ENCODE measurements at places on chromosomes 1 and 21.
A peak's percentile ranks its signal among the peaks of the same experiment; 100 is the strongest.

GRCh38 chr1:170071378-170071777 lies 3.1 kb downstream of the KIFAP3 start:
- DNase-seq: no peak

DNA sequence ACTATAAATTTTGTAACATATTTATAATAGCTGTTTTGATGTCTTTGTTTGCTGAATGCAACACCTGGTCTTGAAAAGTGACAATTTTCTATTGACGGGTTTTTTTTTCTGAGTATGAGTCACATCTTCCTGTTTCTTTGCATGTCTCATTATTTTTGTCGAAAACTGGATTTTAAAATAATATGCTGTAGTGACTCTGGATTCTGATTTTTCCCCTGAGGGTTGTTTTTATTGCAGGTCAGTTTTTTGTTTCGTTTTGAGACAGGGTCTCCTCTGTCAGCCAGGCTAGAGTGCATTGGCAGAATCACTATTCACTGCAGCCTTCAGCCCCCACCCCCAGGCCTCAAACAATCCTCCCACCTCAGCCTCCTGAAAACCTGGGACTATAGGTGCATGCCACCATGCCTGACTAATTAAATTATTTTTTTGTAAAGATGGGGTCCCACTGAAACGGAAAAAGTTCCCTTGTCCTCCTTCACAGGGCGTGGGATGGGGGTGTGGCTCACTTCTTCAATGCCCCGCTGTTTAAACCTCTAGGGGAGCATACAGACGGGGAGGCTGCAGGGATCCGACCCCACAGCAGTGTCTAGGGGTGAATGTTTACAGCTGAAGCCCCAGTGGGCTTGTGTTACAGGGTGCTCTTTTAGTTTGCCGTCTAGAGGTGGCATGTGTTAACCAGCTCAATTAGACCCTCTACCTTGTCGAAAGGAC lies 11.3 kb upstream of the PPIE start:
- DNase-seq: no peak

- peak; percentile 21 for DNase-seq
Observed at GRCh38 chr1:204685236-204686006, at the start of gene LRRN2. Gene LRRN2 (minus strand): TSS chr1:204685738. CDS start chr1:204619992, 65,746 bp downstream.

DNA sequence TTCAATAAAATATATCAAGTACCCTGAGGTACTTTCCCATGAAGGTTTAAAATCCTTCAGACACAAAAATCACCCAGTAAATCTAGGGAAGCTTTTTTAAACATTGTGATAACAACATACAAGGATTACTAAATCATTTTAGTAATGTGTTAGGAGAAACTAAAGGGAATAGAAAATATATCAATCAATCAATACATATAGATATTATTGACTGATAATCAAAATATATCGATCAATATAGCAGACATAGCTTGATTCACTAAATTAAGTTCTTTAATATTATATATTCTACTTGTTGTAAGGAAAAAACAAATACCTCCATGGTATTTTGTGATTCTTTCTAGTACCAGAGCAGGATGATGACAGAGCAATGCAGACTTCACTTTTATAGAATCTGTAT lies 35.2 kb downstream of the MAP3K21 start:
- no peak for DNase-seq

DNA sequence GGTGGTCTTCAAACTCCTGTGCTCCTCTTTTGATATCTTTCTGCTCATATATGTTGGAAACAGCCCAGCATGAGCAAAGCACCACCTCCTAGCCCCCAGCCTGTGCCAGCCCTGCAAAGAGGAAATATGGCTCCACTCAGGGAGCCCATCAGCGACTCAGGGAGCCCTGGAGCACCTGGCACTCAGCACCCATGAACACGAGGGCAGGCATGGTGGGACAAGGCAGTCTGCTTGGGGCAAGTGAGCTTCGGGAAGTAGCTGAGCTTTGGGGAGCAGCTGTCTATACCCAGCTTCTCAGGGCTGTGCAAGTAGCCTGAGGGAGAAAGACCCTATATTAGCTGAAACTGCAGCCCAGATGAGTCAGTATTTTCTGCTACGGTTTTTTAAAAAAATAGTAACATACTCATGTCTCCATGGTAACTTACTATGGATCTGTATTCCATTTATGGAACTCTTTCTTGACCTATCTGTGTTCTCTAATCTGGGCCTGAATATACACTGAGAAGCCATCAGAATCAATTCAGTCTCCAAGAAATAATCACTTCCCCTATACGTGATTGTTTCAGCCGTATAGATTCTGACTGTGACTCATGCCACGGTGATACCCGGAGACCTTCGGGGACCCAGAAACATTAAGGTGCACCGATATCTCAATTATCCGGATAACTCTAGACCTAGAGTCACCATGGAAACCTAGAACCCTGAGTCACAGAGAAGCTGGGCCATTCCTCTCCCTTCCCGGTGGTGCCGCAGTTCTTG lies 1.5 kb upstream of the ETS2 start:
- no peak for DNase-seq

GRCh38 chr1:39205781-39206464 lies 1.4 kb downstream of the MACF1 start:
- no peak for DNase-seq

GRCh38 chr1:226661271-226661670 lies 77.8 kb downstream of the ITPKB start:
- no peak for DNase-seq

GRCh38 chr1:85200463-85201339 lies at the start of gene SYDE2:
Gene SYDE2 (minus strand): TSS chr1:85201016. CDS start chr1:85200996, 20 bp downstream.
- peak; percentile 92 for DNase-seq

DNA sequence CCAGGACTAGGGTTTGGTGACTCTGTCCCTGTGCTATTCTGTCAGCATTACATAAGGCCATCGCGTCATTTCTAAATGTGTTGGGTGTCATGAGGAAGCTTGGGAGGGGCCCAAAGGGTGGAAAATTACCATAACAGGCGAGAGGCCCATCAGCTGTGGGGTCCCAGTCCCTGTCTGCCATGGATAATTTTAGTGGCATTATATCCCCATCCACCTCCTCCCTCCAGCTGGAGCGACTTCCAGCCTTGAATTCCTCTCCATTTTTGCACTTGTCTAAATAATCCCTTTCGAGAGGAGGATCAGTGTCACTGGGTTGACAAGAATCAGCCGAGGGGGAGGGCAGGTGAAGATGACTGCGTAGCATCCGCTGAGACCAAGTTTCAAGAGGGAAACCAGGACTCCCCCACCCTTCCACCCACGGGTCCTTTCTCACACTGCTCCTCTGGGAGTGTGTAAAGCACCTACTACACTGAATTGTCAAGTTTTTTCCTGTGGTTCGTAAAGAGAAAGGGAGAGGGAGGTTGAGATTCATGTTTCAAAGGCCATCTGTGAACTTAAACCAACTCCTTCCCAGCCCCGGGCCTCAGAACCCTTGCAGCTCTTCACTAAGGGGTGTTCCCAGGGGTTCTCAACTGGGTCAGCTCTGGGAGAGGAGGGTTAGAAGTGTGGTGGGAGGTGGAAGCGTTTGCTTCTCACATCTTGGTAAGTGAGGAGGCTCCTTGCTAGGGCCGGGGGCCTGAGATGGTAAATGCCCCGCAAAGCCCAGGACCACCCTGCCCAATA lies 29.2 kb downstream of the VASH2 start:
- no peak for DNase-seq

- no peak for DNase-seq
Observed at GRCh38 chr1:4624141-4624715, 30.2 kb upstream of the AJAP1 start.

GRCh38 chr1:111633736-111634247 lies 14.2 kb downstream of the RAP1A start:
- DNase-seq: no peak

DNA sequence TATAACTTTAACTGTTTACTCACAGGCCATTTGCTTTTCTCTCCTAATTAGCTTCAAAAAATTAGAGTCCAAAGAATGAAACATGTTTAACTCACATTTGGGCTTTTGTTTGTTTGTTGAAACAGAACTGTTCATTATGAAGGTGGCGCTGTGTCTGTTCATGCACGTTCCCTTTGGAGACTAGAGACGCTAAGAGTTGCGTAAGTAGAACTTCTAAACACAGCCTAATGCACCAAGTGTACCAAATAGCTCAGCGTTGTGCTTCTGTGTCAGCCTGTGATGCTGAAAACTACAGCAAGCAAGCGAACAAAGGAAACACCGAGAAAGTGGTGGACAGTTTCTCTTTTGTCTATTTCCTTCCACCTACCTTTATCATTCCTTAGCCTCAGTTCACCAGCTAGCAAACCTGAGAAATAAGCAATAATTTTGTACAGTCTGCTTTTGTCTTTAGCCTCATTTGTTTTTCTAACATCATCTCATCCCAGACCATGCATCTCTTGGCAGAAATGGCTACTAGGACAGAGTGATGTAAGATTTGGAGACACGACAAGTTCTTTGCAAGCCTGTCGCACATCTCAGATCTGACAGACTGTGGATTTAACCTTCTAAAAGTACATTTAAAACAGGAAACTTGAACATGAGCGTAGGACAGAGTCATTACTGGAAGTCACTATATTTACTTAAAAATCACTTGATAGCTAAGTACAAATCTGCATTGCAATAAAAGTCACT lies 375.1 kb downstream of the RYR2 start:
- DNase-seq: no peak

DNA sequence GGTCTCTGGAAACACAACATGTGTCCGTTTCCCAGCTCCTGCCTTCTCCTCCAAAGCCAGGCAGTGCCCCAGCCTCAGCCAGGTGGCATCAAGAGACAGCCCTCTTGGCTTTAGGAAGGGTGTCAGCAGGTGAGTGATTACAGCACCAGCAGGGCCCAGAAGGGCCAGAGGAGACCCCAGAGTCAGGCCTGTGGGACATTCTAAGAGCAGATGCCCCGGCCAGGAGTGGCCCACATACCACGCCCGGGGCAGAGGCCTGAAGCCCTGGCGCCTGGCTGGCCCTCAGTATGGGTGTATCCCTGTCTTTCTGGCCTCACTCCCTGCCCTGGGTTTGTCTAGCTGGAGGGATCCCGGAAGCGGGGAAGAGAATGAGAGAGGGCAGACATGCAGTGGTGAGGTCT lies 109.2 kb downstream of the CASZ1 start:
- peak; percentile 73 for DNase-seq

- peak; percentile 4 for DNase-seq
Observed at GRCh38 chr1:7390604-7391000, 380.5 kb upstream of the VAMP3 start.

GRCh38 chr21:45634511-45635183 lies 8.9 kb upstream of the PCBP3 start:
- DNase-seq: no peak

- DNase-seq: no peak
Observed at GRCh38 chr21:36450511-36450910, 29.4 kb downstream of the CLDN14 start.

DNA sequence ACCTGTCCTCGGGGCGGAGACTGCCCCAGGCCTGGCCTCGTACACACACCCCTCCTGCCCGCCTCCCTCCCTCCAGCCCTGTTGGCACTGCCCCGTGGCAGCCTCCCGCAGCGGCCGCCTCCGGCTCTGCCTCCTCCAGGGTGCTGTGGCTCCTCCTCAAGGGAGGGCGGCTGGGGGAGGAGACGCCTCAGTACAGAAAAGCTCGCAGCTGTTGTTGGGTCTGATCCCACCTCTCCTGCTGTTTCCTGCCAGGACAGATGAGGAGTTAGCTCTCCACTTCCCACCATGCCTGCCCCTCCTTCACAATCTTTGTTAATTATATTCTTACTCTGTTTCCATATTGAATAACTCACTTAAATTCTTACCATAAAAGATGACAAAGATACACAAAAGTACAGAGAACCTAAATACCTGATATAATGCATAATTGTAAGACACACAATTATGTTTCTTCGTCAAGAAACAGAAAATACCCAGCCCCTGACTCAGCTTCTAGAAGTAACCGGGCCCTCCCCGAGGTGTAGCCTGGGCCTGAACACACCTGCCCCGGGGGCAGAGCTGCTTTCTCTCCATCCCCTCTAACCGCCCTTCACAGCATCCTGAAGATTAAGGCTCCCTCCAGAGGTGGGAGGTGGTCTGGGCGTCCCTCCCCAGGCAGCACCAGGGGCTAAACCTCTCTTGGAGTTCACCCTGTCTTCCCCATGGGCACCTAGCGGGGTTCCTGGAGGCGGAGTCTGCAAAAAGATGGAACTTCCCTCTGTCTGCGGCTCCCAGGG lies 30.6 kb upstream of the COL6A1 start:
- peak; percentile 84 for DNase-seq

GRCh38 chr1:78468521-78468920 lies 22.3 kb upstream of the PTGFR start:
- DNase-seq: no peak

- no peak for DNase-seq
Observed at GRCh38 chr1:14265495-14265894, 333.0 kb upstream of the KAZN start.

GRCh38 chr1:155990005-155990739 lies 11.8 kb upstream of the ARHGEF2 start:
- DNase-seq: no peak

GRCh38 chr1:189658381-189658780 lies 819.3 kb downstream of the BRINP3 start:
- no peak for DNase-seq

DNA sequence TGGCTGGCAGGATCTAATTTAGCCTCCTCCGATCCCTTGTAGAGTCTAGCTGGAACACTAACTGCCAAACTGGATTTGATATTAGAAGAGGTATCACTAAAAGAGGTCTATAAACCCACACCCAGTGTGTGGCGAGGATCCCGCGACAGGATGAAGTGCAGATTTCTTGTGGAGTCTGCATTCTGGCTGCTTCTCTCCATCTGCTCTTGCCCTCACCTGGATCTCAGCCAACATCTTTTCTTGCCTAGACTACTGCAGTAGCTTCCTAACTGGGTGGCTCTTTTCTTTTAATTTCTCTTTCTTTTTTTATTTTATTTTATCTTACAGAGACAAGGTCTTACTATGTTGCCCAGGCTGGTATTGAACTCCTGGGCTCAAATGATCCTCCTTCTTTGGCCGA lies 48.9 kb upstream of the CAPZB start:
- no peak for DNase-seq

GRCh38 chr21:41142051-41142795 lies 25.7 kb upstream of the BACE2 start:
- no peak for DNase-seq

GRCh38 chr1:159370855-159371254 lies 61.1 kb upstream of the OR10J4 start:
- no peak for DNase-seq

DNA sequence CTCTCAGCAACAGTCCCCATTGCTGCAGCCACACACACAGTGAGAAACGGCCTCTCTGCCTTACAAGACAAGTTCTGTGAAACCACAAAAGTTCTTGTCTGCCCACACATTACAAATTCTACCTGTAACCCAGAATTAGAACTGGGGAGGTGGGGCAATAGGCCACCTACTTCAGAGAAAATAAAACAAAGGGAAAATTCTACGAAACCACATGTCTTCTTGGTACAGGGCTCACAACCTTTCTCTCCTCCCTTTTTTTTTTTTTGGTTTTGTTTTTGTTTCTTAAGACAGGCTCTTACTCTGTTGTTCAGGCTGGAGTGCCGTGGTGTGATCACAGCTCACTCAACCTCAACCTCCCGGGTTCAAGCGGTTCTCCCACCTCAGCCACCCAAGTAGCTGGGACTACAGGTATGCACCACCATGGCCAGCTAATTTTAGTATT lies 30.2 kb downstream of the LPAR3 start:
- DNase-seq: no peak

DNA sequence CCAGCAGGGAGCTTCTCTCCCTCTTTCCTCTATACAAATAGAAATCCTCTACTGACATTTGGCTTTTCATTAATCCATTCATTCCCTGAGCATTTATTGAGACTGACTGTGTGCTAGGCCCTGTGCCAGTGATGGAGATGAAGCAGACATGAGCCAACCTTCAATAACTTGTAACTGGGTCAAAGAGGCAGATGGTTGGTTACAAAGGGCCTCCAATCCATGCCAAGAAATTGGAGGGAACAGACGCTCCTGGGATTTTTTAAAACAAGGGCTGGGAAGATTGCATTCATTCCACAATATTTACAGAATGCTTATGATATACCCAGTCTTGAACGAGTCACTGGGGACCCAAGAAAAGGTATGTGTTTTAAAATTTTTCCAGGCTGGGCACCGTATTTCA lies 6.2 kb downstream of the HPCAL4 start:
- DNase-seq: no peak
